ENCODE measurements at places on chromosomes 12 and 14.

GRCh38 chr14:30069536-30069935 is 141.9 kb upstream of the PRKD1 start:
- no peak for DNase-seq

- DNase-seq: no peak
Measured at GRCh38 chr14:59086241-59086882, 102.1 kb upstream of the DAAM1 start.

- DNase-seq: peak; percentile 65
Measured at GRCh38 chr12:12612358-12612757, 682 bp downstream of the CREBL2 start.

DNA sequence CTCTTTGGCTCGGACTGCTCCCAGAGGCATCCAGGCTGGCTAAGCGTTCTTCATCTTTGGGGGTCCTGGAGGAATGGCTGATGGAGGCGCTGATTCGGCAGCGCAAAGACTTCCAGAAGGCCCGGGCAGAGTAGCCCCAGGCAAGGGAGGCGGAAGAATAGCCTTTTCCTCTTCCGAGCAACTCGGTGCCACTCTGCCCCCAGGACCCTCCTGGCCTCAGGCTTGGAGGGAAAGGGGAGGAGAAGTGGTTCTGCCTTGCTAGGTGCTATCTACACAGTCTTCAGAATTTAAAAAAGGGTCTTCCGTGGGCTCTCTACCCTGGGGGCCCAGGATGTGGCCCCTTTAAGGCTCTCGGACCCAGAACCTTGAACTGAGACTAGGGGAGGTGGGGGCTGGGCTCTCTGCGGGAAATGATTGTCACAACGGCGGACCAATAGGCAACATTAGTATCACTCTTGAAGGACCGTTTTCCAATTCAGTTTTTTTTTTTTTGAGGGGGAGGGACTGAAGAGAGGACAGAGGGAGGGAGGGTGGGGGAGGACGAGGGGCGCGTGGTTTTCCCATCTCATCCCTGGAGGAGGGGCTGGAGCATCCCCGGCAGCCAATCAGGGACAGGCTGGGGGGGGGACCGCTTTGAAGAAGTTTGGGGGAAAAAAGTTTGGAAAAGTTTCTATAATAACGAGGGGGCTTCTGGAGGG is at the start of gene NFATC4:
Gene NFATC4, plus strand, starts transcription at position 671 of the 698 bp plus-strand sequence. CDS start 157 bp downstream, outside the sequence.
- peak; percentile 88 for DNase-seq

GRCh38 chr14:68404146-68404527 is 388.7 kb downstream of the ZFP36L1 start:
- DNase-seq: no peak

DNA sequence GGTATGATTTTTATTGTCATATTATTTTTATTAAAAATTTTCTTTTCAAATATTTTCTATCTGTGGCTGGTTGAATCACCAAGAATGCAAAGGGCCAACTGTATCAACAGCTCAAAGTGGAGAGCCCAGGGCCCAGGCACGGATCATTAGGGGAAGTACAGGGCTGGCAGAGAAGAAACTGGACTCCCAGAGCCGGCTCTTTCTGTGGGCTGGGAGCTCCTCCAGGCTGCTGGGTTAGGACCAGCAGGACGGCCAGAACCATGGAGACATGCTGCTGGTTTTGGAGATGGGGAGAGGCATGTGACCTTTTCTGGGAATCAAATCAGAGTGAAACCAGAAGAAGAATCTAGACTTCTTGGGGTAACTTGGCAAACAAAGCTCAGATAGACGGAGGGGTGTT is 220.5 kb downstream of the CACNA1C start:
- DNase-seq: no peak

- peak; percentile 58 for DNase-seq
Measured at GRCh38 chr14:84144166-84144565, 1385.8 kb upstream of the FLRT2 start.

DNA sequence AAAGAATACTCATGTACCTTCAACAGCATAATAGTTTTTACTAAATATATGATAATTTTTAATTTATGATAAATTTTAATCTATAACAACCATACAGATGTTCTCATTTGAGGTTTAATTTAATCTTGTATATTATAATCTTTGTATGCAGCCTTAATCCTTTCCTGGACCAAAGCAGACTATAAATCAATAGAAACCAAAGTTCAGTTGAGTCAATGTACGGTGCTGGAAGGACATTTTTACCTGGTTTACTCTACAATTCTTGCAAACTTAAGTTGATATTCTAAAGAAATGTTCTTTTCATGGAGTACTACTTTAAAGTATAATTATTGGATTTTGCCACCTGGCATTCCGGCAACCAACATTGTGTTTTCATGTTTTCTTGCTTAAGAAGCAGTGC is 118.0 kb downstream of the STAB2 start:
- DNase-seq: no peak

DNA sequence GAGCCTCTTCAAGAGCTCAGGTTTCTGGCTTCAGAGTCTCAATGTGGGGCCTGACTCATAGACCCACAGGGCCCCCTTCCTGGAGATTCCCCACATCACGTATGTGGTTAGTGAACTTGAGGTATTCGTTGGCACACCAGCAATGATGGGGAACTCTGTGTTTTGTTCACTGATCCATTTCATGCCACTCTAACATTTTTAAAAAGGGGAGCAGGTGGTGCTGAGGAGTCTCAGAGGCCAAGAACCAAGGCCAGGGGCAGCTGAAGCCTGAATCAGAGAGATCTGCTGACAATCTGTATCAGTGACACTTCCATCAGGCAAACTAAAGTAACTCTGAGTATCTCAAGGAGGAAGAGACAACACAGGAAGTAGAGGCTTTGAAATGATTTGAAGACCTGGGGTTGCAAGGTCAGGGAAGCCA is 323.4 kb downstream of the VRK1 start:
- no peak for DNase-seq

- DNase-seq: peak; percentile 17
Measured at GRCh38 chr14:54901380-54902142, 1.1 kb downstream of the GCH1 start.

- no peak for DNase-seq
Measured at GRCh38 chr12:91191513-91192111, 9.0 kb upstream of the DCN start.

- DNase-seq: no peak
Measured at GRCh38 chr12:82874945-82875344, 188.2 kb downstream of the TMTC2 start.
